ENCODE measurements at places on chromosomes 3 and 15.

DNA sequence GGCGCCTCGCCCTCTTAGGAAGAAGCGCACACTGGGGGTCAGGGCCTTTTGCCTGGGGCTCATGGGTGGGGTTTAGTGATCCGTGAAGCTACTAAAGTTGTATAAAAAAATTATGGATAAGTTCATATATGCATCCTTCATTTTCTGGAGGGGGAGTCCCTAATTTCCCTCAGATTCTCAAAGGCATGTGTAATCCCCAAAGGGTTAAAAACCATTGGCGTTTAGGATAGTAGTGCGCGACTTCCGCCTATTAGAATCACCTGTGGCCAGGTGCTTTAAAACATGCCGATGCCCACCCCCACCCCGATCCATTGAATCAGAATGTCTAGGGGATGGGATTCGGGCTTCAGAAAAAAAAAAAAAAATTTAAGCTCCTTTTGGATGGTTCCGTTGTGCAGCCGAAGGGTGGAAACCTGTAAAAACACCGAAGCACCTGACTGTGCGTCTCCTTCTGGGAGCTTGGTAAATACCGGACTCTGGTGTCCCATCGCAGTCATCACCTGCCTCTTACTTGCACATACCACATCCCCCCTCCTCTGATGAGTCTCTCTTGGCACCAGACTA is 570 bp downstream of the APH1B start:
- no peak for DNase-seq

DNA sequence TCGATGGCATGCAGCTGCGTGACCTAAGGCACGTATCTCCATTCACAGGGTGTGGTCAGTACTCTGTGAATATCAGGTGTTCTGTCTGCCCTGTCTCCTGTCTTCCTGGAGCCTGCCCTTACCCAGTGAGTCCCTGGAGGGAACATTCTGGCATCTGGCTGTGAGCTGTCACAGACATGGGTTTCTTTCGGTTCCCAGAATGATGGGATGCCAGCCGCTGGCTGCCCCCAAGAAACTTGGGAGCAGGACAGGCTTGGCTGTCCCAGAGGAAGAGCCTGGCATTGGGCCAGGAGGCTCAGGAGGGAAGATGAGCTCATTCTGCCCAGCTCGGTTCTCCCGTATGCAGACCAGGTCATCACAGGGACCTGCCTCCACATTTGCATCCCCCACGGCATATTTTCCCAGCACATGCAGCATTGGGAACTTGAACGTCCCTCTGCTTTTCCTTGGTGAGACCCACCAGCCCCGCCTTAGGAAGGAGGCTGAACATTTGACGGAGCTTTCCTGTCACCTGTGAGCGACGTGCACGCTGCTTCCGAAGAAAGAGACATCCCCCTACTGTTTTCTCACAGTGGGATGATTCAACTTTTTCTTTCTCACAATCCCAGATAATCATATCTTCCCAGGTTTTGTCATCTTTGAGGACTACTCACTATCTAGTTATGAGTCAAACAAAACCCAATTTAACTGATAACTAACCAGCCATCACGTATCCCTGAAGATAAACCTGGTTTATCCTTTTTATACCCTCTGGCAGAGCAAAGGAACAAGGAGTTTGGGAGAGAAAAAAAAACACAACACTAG is 22.0 kb upstream of the PGPEP1L start:
- no peak for DNase-seq

- no peak for DNase-seq
Measured at GRCh38 chr15:25182736-25183445, 228.1 kb downstream of the SNRPN start.

- DNase-seq, result no peak
Measured at GRCh38 chr15:33119273-33119672, 75.2 kb downstream of the FMN1 start.

GRCh38 chr3:120646771-120647432 is 35.1 kb downstream of the HGD start:
- no peak for DNase-seq

- no peak for DNase-seq
Measured at GRCh38 chr15:96367311-96368200, 37.1 kb downstream of the NR2F2 start.

DNA sequence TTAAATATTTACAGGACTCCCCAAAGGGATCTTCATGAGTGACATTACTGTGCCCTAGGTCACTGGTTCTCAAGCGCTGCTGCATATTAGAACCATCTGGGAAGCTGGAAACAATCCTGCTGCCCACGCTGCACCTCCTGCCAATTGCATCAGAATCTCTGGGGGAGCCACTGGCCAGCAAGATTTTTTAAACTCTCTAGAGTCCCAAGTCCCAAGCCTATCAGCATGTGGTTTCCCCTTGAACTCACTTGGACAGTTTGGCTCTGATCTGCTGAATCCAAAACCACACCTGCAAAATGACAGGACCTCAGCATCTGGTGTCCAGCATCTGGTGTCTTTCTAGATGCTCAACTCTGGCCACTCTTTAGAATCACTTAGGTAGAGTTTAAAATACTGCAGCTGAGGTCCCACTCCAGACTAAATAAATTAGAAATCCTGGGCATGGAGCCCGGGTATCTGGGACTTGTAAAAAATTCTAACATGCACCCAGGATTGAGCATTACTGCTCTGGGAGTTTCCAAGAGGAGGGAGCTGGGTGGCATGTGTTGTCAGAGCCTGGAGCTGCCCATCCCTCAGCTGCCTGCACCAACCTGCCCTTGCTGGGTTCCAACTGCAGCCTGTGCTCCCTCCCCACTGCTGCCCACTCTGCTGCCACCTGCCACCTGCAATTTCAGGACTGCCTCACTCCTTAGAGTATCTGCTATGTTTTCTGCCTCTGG is 311.3 kb downstream of the SLC9A9 start:
- DNase-seq, result no peak

DNA sequence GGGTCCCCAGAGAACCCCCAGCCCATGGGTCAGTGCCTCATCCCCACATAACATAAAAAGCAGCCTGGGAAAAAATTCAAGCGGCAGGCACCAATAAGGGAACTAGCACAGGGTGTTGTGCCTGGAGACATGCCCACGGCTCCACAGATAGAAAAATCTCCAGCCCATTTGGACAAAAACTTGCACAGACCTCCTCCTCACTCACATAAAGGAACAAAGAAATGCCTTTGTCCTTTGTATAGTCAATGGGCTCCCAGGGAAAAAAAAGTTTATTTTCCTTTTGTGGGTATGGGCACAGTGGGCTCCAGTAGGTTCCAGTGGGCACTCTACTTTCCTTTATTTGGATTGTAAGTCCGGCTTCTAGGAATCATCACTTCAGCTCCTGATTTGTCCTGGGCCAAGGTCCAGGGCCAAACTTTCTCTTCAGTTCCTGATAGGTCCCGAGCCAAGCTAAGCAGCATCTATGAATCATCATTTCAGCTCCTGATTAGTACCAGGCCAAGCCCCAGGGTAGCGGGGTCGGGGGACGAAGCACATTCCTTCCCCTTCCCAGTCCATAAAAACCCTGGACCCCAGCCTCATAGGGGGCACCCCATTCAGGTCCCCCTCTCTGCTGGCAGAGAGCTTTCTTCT is 1.6 kb upstream of the DNAH12 start:
- DNase-seq, result no peak

GRCh38 chr3:102105193-102105592 is 255.9 kb downstream of the NFKBIZ start:
- DNase-seq, result no peak

- no peak for DNase-seq
Measured at GRCh38 chr15:70094690-70095311, 2.9 kb downstream of the TLE3 start.

DNA sequence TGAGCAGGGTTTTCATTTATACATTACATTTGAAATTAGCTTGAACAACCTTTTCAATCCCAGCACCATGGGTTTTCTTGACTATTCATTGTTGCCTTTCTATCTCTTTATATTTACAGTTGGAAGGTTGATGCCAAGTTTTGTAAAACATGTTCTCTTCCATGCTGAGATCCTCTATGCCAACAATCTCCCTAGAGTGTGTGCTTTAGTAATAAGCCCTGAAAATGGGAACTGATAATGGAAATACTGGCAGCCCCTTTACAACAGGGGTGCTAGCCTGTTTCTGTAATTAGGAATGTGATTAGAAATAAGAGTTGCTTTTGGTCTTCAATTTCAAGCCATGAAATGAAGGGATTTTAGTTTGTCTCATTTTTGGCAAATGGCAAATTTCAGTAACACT is 239.9 kb upstream of the NAALADL2 start:
- DNase-seq, result peak; percentile 89
